Cortex of kidney (tissue), 1 donor: ENCODE measurements at places on chromosomes 3 and 15.

DNA sequence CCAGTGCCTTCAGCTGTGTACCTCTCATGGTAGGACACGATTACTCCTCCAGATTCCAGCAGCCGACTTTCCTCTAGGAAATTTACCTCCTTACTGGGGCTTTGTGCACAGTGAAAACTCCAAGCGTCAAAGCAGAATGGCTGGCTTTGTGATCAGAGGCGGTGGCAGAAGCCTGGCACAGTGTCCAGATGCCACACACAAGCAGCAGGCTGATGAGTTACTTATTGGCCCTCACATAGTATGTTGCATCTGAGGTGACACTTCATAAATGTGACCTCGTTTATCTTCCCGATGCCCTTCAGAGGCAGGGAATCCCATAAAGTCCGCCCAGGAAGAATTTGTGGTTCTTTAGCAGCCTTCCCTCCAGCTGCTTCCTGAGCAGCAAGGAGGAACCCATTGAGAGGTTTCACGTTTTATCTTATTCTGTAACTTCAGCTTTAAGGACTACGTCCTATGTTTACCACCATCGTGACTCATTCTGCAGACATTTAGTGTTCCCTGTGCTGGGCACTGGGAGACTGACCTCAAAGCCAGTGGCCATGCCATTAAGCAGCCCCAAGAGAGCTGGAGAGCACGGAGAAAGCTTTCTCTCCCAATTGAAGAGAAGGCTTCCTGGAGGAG is 107.1 kb upstream of the C15orf61 start:
- no peak for DNase-seq

DNA sequence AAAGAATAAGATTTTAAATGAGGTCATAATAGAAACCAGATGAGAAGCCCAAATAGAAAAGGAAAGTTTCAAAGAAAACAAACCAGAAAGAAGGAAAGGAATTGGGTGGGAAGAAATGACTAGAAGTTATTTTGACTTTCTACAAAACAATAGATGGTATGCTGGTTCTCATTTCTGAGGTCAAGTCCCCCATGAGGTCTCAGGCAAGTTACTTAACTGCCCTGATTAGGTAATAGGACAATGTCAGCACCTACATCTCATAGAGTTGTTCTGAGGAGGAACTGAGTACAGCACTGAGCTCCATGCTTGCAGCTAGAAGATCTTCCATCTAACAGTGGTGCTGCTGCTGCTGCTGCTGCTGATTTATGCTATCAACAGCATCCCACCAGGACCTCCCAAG is 185.9 kb downstream of the ERC2 start:
- DNase-seq: no peak

DNA sequence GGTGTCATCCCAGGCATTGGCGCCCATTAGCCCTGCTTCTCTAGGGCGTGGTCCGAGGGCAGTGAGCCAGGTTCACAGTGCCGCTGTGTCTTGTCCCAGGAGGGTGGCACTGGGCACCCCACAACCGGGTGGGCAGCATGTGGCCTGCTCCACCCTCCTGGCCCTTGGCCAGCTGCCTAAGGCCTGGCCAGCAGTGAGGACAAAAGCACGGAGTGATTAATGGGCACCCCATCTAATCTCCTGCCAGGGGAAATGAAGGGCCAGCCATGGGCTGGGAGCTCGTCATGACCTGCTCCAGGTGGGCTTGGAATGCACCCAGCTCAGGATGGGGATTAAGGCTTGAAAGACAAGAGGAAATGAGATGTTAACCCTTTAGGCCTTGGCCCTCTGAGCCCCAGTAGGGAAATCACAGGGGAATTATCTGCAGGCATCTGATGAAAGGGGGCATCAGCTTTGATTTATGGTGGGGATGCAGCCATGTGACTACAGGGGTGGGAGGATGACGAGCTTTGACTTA is 5.2 kb downstream of the THSD4 start:
- DNase-seq: no peak

GRCh38 chr3:181711325-181712135 is at the start of gene SOX2:
TSS of gene SOX2 (plus strand) at chr3:181711925. CDS start at chr3:181712361, 436 bp downstream.
- no peak for DNase-seq

DNA sequence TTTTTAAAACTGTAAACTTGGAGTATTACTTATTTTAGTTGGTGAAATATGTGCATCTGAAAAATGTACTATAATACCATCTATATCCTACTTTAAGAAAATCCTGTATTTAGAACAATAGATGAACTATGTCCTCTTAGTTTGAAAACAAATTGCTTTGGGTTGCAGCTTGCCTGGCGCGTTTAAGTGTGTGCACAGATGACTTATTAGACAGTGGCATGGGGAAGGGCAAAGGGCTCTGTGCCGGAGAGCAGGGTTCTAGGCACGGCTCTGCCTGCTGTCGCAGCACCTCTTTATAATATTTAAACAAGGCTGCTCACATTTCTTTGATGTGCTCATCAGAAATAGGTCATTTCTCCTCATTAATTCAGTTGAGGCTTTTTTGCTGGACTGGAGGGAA is 10.0 kb downstream of the PXK start:
- DNase-seq: no peak

DNA sequence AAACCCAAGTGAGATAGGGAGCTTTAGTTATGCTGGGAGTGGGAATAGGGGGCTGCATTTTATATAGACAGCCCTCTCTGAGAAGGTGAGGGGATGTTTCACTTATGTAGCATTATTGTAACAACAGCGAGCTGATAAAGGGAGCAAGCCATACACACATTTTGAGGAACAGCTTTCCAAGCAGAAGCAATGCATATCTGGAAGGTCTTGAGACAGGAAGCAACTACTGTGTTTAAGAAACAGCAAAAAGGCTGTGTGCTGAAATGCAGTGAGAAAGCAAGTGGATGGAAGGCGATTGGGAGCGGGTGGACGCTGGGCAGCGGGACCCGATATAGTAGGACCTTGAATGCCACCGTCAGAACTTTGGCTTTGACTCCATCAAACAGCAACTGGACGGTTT is 155.9 kb upstream of the TBL1XR1 start:
- no peak for DNase-seq

DNA sequence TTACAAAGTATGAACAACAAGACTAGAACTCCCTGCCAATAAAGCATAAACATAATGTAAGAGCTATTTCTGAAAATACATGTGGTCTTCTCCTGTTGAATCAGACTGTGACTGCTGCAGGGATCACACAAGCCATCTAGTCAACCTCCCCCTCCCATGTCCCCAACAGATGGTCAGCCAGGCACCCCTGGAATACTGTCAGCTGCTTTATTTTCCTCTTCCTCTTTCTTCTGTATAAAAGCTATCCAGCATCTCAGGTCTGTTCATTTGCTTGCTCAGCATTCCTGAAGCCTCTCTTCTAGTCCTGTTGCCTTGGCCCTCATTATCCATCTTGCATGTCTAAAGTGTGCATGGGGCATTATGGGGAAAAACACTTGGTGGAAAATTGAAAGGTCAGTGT is 6.5 kb upstream of the MINDY4B start:
- no peak for DNase-seq

DNA sequence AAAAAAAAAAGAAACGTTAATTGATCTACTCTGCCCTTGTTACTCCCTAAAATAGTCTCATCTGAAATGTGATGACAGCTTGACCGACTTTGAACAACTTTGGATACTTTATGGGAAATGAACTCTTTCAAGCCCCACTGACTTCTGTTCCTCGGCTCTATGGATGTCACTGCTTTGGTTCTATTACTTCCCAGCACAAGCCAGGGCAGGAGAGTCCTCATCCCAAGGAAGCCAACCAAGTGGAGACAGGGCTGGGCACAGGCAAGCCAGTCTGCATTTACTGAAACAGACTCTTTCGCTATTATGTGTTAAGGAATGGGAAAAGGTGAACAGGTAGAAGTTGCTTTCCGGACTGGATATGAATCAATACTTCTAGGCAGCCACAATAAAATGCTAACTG is 444.0 kb downstream of the FOXP1 start:
- DNase-seq: no peak

DNA sequence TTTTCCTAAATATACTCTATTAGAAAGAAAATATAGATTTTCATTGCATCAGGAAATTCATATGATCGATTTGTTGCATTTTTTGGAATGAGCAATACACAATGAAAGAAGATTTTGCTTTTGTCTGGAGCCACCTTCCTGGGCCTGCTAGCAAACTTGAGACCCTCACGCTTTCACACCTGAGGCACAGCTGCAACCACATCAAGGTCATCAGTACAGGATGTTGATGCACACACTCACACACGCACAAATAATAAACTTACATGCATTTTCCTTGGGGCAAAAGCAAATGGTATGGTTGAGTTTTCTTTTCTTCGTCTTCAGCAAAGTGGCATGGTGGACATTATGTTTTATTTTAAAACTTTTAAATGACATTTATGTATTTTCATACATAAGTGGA is 64.8 kb upstream of the SATB1 start:
- DNase-seq: no peak

DNA sequence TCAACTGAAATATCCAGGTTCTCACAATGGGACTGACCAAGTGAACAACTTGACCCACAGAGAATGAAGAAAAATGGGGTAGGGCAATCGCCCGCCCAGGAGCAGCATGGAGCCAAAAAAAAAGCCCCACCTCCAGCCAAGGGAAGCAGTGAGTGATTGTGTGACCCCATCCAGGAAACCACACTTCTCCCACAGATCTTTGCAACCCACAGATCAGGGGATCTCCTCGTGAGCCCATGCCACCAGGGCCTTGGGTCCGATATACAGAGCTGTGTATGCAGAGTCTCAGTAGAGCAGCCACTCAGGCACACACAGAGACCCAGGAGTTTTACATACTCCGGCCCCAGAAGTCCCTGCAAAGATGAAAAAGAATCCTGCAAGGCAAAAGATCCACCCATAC is 35.7 kb downstream of the PYGO1 start:
- no peak for DNase-seq

DNA sequence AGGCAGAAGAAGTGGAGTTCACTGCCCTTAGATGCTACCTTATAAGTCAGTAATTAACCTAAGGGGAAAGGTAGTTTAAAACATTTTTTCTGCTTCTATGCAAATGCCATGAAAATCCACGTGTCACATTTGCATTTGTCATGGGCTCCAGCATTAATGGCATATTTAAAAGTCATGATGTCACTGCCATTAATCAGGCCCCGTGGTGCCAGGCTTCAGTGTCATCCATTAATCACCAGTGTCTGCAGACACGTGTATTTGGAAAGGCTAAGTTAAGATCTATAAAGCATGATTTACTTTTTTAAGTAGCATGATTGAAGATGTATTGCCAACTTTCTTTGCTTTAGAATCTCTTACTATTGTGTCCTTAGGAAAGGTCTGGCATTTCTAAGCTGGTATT is 857.8 kb downstream of the TUSC7 start:
- DNase-seq: no peak

DNA sequence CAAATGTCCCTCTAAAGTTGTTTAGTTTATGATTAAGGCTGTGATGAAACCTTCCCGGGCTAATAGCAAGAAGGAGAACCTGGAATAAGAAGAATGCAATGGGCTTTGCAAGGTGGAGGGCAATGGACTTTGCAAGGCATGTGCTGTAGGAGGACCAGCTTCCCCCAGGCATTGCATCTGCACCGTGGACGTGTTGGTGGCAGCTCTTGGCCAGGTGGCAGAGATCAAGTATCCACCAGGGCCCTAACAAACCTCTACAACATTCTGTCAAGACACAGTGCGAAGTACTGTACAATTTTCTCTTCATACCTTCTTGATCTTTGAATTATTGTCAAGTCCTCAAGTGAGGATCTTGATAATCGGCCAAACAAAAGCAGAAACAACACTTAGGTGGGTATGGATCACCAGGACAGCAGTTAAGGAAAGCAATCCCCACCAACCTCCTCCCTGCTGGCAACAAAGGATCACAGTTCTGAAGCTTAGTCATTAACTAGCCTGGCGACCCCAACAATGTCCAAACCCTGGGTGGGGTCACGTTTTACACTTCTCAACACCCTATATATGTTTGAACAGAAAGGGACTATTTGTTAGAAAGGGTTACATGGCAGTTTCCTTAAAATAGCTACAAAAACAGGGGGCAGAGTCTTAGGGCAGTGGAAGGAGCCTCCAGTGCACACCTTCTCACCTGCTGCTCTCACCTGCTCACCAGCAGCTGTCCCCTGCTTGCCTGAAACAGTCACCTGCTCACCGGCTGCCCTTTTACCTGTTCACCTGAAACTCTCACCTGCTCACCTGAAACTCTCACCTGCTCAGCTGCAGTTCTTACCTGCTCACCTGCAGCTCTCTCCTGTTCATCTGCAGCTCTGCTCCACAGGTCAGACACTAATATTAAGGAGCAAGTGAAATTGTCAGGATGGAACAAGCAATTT is 137.9 kb upstream of the LIPC start:
- no peak for DNase-seq
